Amygdala (tissue), 56 donors: ENCODE measurements at places on chromosomes 4 and X.

DNA sequence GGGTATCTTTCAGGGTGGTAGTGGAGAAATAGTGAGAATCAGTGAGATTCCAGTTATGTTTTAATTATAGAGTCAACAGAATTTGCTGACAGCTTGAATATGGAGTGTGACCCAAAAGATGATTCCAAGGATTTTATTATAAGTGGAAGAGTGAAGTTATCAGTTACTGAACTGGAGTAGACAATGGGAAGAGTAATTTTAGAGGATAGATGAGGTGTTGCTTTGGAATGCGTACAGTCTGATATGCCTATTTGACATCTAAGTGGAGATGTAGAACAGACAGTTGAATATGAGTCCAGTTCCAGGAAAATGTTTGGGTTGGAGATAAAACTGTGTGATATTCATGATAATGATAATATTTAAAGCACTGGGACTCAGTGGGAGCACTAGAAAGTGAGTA, 174.2 kb downstream of the MAPK10 start:
- no peak for DNase-seq

DNA sequence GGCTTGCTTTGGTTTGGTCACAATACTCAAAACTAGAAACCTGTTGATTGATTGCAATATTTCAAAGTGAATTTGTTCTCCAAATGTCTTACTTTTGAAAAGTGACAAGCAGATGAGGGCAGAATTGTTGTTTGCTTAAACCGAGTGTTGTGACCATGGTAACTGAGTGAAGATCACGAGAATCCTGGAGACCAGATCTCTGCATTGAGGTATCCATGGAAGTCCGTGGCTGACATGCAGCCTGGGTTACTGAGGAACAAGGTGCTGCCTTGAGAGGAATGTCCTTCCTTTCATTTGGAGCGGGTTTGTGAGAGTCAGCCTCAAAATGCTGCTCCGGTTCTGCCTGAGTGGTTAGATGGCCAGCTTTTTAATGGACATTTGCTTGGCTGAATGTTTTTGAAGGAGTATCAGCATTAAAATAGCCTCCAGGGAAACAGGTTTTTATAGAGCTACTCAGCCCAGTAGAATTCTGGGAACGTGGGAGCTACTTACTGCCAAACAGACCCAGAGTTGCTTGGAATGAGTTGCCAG, 31.3 kb downstream of the NYX start:
- DNase-seq, result no peak

- DNase-seq, result no peak
Measured at GRCh38 chr4:103118166-103118565, 18.5 kb upstream of the BDH2 start.

DNA sequence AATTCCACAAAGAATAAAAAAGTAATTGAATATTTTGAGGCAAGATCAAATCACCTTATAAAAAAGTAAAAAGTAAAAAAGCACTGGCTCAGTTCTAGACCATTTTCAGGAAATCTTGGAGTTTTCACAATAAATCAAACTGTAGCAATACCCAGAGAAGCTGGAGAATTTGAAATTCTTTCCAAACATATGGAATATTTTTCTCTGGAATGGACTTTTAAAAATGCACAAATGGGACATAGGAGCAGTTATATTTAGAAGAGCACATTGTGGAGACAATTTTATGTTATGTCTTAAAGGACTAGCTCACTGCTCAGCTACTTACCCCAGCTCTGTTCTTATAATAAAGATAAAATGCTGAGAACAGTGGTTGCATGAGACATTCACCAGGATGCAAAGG, 211.9 kb upstream of the KIT start:
- DNase-seq, result no peak

- DNase-seq, result no peak
Measured at GRCh38 chrX:100681599-100681998, 37.6 kb downstream of the SRPX2 start.

GRCh38 chr4:119317990-119318389, 3.9 kb downstream of the FABP2 start:
- DNase-seq, result no peak

- DNase-seq, result no peak
Measured at GRCh38 chrX:16587836-16588235, 62.1 kb upstream of the S100G start.
